ENCODE measurements at places on chromosomes 4 and X.

- DNase-seq, result no peak
Observed at GRCh38 chr4:102080184-102080583, 265.1 kb downstream of the SLC39A8 start.

DNA sequence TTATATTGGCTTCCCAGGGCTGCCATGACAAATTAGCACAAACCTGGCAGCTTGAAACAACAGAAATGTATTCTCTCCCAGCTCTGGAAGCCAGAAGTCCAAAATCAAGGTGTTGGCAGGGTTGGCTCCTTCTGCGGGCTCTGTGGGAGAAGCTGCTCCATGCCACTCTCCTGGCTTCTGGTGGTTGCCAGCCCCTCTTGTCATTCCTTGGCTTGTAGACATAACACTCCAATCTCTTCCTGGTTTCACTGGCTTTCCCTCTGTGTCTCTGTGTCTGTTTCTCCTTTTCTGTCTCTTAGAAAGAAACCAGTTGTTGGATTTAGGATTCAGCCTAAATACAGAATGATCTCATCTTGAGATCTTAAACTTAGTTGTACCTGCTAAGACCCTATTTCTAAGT lies 85.5 kb downstream of the USP46 start:
- DNase-seq, result no peak

DNA sequence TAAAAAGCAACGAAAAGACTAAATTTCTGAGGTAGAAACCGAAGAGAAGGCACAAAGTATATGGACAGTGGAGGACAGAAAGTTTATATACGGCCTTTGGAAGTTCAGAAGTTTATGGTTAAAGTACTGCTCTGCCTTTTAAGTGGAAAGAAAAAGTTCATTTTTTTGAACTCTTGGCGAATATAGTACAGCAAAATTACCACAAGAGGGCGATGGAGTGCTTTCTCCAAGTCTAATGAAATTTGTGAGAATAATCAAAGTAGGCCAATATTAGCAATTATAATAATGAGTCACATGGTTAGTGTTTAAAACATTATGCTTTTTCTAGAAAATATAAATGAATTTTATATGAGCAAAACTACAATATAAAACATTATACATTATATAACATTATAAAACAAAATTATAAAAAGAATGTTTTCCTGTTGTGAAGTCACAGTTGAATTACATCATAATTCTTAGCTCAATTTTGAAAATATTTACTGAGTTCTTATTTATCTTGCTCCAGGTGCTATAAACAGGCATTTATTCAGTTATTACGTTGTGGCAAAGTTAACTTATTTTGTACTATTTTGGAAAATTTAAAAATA lies 136.2 kb upstream of the BMPR1B start:
- DNase-seq, result peak; percentile 54

GRCh38 chr4:81648576-81649275 lies 177.0 kb upstream of the RASGEF1B start:
- DNase-seq, result no peak

- no peak for DNase-seq
Observed at GRCh38 chr4:6881908-6882307, 27.7 kb upstream of the TBC1D14 start.

GRCh38 chr4:186134257-186134656 lies 29.8 kb downstream of the FAM149A start:
- no peak for DNase-seq

- no peak for DNase-seq
Observed at GRCh38 chr4:141102367-141102766, 30.9 kb downstream of the RNF150 start.

DNA sequence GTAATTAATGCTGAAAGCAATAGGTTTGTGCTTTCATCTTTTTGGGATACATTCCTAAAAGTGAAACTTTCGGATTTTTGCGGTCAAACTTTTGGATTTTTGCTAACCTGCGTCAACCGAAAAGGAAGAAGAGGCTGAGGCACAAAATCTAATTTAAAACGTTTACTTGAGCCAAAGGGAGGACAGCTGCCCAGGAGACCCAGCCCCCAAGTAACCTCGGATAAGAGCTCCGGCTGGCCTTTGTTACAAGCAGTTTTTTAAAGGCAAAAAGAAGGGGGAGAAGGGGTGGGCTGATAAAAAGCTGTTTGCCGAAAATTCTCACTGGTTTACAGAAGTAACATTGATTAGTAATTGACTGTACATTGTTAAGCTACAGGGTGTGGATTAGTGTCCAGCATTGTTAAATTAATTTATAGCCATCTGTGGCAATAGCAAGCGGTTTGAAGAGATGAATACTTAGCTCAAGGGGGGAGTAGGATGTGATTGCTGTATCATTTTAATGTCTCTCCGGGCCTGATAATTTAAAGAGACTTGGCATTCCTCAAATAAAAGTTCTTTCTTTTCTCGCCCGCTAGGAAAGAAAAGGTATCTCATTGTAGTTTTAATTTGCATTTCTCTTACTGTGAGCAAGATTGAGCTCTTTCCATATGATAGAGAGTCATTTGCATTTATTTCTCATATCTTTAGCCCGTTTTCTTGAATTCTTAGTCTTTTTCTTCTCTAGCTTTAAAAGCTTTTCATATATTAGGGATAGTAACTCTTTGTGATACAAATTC lies 59.1 kb upstream of the USP9X start:
- peak; percentile 44 for DNase-seq

GRCh38 chrX:9957743-9958142 lies 9.4 kb upstream of the CLDN34 start:
- DNase-seq, result no peak

- DNase-seq, result no peak
Observed at GRCh38 chr4:175412161-175412560, 399.9 kb downstream of the GPM6A start.

DNA sequence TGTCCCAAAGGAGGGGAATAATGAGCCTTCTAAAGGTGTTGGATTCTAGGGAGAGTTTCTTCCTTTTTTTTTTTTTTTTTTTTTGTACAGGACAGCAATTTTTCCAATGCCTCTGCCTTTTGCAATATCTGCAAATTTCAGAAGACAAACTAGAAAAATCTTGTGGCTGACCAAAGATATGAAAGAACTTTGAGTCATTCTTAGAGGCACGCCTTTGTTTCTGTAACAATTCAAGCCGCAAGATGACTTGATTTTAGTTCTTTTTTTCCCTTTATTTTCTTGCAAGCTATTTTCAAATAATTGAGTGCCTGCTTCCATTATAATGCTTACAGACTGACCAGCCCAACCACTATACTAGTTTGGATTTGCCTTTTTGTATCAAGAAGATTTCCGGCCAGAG lies 47.6 kb upstream of the UXT start:
- no peak for DNase-seq

DNA sequence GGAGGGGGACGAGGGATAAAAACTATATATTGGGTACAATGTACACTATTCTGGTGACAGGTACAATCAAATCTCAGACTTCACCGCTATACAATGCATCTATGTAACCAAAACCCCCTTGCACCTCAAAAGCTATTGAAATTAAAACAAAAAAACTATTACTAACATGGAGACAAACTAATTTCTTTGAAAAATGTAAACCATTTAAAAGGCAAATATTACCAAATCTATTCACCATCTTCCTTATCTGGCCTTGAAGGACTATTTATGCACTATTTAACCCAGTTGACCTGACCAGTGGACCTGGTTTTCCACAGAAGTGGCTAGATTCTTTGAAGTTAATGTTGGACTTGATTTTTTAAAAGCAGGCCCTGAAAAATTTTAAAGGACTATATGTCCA lies 212.3 kb upstream of the RPS6KA3 start:
- DNase-seq, result no peak

DNA sequence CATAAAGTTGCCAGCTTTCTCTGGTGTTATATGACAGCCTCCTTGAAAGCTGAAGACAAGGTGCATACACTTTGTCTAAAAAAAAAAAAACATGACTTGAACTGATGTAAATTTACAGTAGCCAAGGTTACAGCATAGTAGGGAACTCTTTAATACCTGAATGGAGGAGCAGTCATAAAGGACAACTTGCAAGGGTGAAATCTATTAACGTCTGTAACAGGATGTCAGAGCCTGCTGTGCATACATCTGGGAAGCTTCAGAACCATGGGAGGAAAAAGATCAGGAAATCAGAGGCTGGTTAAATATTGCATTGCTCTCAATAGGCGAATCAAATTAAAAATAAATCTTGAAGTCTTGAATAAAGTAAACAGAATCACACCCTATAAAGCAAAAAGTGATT lies 484.0 kb upstream of the CTSO start:
- DNase-seq, result no peak

DNA sequence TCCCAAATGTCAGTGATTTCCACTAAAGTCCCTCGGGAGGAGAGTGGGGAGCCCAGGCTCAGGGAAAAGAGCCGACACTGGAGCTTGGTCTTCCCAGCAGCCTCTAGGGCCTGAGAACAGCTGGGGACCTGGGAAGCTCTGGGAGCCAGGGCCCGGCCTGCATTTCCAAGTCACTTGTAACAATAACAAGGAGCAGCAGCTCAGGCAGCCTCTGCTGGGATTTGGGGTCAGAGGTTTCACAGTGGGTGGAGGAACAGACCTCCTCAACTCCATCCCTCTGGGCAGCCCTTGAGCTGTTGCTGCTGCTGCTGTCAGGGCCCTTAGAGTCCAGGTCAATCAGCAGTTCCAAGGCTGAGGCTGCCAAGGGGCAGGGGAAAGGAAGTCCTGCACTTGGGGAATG lies 11.1 kb downstream of the STARD8 start:
- no peak for DNase-seq

DNA sequence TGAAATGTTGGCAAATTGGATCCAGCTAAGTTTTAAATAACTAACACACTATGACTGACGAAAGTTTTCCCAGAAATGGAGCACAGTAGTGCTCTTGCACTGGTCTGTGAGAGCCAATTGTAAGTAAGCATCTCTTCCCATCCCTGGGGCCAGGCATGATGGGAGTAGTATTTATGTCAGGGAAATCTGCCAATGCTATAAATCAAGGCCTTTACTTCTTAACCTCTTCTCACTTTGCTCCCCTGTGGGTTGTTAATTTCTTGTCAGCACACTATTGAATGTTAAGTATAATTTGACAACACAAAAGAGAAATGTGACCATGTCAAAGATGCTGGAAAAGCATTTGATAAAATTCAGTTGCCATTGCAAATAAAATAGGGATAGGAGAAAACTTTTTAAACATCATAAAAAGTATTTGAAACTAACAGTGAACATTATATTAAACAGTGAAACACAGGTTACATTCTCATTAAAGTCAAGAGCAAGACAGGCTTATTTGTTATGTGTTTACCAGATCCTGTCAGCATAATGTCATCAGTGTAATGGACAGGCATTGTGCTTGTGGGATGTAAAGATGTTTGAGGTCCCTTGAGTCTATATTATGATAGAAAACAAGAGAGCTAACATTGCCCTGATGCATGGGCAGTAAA lies 5.0 kb downstream of the F8A1 start:
- DNase-seq, result peak; percentile 56

DNA sequence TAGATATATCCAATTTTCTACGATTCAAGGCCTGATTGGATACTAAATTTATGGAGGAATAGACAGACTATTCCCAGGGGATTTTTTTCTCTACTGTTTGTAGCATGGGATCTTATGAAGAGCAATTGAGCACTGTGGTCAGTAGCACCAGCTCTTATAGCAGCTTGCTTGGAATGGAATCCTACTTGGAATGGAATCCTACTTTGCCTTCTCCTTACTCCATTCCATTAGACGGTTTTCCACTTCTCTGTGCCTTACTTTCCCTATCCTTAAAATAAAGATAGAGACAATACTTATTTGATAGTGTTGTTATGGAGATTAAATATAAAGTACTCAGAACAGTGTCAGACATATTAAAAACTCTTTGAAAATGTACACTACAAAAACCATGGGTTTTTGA lies 133.5 kb downstream of the BTC start:
- no peak for DNase-seq

Data from NCI-H82 (cell line).